ENCODE measurements at places on chromosomes 5 and 9.

- no peak for DNase-seq
Observed at GRCh38 chr9:93712896-93713295, 136.5 kb downstream of the PHF2 start.

- DNase-seq: no peak
Observed at GRCh38 chr5:124596595-124597421, 149.6 kb downstream of the ZNF608 start.

- no peak for DNase-seq
Observed at GRCh38 chr9:5846501-5846921, 13.6 kb upstream of the ERMP1 start.

- DNase-seq: no peak
Observed at GRCh38 chr5:173454736-173455598, 126.8 kb upstream of the STC2 start.

DNA sequence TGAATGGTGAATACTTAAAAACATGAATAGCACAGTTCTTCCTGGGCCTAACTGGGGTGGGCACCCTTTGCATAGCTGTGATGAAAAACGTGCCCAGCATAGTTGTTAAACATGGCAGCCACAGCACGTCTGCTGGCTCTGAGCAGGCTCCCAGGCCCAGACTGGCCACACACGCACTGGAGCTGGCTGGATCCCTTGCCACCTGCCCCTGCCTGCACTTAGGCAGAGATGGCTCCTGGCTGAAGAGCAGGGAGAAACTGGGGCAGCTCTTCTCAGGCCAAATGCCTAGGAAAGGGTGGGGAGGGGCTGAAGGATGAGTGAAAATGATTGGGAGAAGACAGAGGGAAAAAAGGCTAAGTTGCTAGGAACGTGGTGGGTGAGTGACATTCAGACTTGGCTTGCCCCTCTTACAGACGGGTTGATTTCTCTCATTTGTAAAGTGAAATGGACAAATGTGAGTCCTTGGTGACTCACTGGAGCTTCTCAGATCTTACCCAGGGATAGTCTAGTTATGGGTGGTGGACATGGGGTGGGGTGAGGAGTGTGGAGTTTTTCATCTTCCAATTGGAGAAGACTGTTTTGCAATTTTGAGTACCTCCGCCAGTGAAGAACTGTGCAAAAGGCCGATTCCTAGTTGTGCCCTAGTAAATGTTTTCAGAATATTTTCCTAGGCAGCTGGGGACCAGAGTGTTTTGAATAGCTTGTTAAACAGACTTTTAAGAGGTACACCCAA lies 42.4 kb downstream of the TRIO start:
- DNase-seq: no peak

GRCh38 chr9:78144663-78145377 lies 91.1 kb upstream of the CEP78 start:
- DNase-seq: no peak

DNA sequence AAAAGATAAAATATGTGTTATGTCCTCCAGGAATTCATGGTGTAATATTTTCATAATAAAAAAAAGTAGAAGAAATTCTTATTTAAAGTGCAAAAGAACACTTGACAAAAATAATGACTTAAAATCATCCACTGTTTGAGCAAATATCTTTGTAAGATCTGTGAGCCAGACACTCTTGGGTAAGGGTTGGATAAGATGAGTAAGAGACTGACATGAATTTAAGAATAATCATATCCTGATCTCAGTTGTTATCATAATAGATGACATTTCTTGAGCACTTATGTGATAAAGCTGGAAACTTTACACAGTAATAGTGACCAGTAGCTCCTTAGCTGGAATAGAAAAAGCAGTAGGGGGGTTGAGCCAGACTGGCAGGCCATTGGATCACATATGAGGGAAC lies 40.0 kb upstream of the ADRB2 start:
- no peak for DNase-seq

DNA sequence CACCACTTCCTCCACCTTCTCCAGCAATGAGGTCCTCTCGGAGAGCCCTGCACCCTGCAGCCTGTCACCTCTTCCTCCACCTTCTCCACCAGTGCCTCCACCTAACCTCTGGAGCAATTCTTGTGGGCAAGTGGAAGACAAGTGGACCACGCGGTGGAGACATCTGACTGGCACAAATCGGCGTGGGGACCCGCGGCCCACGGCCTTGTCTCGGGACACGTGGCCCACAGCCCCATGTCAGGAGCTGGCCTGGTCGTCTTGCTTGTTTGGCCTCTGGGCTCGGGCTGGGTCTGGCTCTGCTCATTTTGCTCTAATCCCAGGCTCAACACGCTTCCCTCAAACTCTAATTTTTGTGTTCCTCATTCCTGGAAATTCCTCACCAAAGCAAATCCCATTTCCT lies 393.1 kb upstream of the IRX1 start:
- no peak for DNase-seq

- DNase-seq: no peak
Observed at GRCh38 chr9:6415266-6415665, 2.3 kb downstream of the UHRF2 start.

- no peak for DNase-seq
Observed at GRCh38 chr5:124746916-124747790, 714 bp upstream of the ZNF608 start.

GRCh38 chr5:163613150-163613442 lies 107.7 kb downstream of the MAT2B start:
- no peak for DNase-seq

DNA sequence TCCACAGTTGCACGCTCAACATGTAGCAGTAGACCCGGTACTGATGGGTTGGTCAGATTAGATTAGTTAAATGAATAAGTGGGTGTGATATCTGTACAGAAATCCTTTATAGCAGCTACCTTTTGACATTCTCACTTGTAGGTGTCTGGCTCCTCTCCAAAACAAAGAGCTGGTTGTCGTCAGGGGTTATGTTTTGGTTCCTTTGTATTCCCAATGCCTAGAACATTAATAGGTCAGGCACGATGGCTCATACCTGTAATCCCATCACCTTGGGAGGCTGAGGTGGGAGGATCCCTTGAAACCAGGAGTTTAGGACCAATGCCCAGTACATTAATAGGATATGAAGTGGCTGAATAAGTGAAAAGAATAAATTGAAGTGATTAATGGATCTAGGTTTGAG lies 182.1 kb downstream of the SNCAIP start:
- DNase-seq: no peak

GRCh38 chr9:37405764-37406380 lies 16.6 kb upstream of the GRHPR start:
- DNase-seq: no peak

DNA sequence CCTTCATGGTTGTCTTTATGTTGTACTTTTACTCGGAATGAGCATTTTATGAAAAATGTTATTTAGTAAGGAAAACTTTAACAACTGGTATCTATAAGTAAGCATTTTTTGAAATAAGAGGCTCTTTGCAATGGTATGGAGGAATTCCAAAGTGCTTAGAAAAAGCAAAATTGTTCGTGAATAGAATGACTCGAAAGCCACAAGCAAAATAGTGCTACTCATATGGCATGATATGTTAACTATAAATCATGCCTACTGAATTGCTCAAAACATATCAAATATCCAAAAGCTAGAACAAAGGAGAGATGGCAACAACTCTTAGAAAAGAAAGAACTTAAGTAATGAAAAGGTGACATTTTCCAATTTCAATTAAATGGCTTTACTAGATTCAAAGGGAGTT lies 216.3 kb downstream of the KIAA0825 start:
- no peak for DNase-seq

DNA sequence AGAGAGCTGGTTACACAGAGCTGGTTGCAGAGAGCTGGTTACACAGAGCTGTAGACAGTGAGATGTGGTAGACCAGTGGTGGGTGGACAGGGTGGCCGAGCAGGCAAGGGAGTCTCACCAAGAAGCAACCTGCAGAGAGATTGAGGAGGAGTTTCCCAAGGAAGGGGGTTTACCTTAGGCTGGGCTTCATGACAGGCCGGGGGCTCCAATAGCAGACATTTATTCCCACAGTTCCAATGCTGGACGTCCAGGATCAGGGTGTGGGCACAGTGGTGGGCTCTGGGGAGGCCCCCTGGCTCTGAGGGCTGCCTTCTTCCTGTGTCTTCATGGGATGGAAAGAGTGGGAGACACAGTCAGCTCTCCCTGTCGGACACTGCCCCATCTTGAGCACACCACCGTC lies 386.9 kb upstream of the IRX4 start:
- no peak for DNase-seq

DNA sequence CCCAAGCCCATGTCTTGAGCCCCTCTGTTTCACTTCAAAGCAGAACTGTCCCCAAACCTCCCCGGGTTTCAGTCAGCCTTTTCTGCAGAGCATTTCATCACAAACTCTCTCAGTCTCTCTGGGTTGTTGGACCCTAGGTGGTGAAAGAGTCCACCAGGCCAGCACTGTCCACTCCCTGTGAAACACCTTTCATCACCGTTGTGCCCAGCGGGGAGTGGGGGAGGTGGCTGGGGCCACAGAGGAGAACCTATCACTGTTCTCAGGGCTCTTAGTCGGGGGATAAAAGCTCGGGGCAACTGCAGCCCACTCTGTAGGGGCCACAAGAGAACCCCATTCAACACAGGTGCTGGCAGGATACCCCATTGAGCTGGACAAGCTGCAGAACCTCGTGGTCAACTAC lies 5.4 kb upstream of the RABL6 start:
- DNase-seq: no peak

DNA sequence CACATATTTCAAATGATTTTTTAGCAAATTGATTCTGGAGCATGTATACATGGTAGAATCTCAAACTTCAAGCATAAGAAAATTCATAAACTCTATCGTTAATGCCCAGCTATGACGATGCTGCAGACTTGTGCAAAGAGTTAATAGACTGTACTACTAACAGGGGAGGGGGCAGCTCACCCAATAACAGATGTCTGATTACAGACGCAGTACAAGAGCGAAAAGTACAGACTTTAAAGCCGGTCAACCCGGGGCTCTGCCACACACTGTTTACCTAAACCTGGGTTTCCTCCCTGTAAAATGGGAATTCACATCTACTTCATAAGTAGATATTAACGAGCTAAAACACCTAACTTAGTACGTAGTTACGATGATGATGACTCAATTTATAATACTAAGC lies 651 bp downstream of the TRIM23 start:
- DNase-seq: no peak

- no peak for DNase-seq
Observed at GRCh38 chr5:39225405-39226099, 6.2 kb upstream of the FYB1 start.

DNA sequence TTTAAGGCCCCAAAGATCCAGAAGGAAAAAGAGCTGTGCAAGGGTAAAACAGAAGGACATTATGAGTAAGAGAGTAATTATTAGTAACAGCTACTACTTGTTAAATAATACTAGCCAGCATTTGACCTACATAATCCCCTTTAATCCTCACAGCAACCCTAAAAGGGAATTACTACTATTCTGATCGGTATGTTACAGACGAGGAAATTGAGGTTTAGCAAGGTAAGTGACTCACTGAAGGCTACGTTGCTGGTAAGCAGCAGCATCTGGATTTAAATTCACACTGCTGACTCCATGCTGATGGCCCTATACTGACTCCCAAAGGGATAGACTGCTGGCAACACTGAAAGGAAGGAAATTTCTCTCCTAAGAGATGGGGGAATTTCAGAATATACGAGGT lies 3.7 kb upstream of the FSD1L start:
- DNase-seq: no peak

DNA sequence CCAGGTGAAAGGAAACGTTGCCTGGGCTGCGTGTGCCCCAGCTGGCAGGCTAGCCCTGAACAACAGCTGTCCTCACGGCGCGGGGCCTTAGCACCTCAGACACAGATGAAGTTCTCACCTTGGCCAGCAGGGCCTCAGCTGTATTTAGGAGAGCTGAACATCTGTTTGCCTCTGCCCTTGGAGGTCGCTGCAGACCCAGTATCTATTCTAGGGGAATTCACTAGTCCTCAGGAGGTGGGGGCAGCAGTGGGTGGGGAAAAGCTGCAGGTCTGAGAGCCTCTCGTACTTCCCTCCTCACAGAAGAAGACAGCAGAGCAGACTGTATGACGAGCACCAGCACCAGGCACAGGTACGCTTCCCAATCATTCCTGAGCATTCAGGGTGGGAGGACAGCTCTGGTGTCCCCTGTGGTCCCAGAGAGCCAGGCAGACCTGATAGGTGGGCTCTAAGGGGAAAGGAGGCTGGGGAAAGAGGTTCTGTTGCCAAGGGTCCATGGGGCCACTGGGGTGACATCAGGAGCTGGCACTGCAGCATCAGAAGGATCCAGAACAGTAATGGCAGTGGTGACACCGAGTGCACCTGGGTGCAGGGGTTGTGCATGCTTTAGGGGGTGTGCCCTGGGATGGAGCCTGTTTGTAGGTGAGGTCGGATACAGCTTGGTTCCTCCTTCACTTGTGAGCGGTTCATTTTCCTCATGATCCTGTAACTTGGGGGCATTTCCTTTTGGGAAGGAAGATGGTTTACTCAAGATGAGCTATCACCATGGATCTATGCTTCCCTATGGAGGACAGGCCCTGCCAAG lies 13.8 kb downstream of the CD74 start:
- DNase-seq: no peak

DNA sequence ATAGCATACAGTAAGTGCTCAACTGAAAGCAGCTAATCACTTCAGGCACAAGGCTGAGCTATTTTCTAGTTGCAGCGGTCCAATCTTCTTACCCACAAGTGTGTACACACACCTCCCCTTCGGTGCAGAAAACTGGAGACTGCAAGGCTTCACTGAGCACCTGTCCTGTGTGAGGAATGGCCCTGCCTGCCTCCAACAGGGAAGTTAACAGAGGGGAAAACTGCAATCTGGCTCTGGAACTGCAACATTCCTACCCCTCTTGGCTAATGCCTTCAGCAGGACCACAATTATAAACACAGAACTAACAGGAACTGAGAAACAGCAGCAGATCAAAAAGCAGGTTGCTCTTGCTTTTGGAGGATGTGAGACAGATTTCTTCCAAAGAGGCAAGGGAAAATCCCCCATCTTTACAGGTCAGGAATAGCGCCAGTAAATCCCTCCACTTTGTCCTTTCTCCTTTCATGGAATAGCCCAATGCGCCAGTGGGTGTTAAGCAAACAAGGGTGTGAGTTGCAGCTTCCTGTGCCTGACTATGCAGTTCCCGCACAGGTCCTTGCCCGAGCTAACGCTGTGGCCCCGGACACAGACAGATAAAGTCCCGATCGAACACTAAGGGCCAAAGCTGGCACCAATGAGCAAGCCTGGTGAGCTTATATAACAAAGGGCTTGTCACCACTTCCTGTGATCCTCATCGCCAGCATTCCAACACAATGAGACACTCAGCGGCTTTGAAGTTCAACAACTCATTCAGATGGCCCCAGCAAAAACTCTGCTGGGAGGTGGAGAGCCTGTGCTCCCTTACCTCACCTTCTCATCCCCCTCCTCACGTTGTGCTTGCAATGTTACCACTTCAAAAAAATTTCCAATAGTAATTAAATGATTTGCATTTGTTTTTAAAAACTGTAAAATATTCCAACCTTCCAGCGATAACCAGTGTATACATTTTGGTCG lies 21.5 kb downstream of the SHB start:
- DNase-seq: no peak

GRCh38 chr5:154179846-154180710 lies 10.5 kb upstream of the GALNT10 start:
- DNase-seq: no peak

GRCh38 chr9:34185778-34186551 lies 7.1 kb downstream of the UBAP1 start:
- DNase-seq: no peak
